ENCODE measurements at places on chromosomes 7 and 10.

DNA sequence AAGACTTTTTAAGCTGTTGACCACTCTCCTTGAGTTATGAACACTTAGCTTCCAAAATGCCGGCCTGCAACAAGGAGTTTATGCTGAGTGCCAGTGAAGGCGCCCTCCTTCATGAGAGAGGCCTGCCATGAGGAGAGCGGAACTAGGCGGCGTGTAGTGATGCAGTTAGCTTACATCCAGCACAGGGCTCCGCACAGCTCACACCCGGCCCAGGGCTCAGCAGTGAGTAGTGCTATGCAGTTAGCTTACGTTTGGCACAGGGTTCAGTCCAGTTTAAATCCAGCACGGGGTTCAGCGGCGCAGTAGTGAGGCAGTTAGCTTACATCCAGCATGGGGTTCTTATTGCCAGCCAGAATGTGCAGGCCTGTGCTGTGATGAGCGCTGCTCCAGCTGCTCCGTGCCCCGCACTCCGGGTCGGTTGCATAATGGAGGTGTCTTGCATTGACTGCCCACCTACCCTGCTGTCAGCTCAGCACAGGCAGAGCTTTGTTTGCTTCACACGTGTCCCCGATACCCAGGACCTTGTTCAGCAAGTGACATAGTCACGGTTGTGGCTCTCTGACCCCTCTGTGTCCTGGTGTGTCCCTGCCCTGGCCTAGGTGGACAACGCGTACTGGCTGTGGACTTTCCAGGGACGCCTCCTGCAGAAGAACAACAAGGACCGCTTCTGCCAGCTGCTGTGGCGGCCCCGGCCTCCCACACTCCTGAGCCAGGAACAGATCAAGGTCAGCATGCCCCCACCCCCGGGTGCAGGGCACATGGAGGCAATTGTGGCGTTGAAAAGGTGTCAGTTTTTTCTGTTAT, 21.9 kb downstream of the EIF3B start:
- no peak for DNase-seq

DNA sequence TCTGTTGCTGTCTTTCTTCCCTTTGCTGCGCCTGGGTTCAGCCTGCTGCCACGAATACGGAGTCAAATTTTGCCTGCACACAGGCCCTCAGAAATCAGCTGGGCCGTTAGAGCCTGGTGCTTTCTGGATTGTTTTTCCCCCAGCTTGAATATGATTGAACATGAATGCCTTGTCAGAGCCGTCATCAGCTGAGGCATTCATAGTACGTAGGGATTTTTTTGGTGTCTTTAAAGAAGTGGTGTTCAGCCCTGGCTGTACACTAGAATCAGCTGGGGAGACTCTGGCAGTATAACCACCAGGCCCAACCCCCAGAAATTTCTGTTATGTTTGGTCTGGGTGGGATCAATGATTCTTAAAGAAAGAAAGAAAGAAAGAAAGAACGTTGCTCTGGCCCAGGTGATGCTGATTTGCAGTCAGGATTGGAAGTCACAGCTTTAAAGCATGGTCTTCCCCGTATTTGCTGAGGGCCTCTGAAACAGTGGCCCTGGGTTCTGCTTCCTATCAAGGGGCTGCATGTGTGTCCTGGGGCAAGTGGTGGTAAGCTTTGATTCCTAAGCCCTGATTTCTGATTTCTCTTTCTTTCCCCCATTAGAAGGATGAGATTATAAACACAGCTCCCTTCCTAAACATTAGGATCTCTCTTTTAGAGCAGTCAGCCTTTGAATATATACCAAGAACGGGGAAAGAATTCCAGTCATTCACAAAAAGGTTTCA, 24.7 kb downstream of the NUB1 start:
- DNase-seq = no peak

- peak; percentile 73 for DNase-seq
Observed at GRCh38 chr10:42753126-42753506, 29.5 kb upstream of the BMS1 start.

DNA sequence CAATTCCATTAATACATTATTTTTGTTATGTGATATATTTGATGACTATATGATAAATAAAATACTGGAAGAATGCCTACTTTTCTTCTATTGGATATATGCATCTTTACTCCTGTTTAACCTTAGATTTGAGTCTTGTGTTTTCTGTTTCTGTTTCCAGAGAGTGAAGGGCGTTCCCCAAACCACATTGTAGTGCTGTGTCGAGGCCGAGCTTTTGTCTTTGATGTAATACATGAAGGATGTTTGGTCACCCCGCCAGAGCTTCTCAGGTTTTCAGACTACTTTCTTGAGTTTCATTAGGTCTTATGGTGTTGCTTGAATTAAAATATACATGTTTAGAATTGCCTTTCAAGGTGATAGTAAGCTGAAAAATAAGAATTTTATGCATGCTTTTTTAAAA, 23.8 kb downstream of the CROT start:
- no peak for DNase-seq

All from NB4 (cell line).